Suppressor macrophage treated with lipopolysaccharide for 4 hours (primary cell): ENCODE measurements at places on chromosomes 1 and 21.
A peak's percentile ranks its signal among the peaks of the same experiment; 100 is the strongest.

GRCh38 chr1:181364801-181365200, 118.5 kb upstream of the CACNA1E start:
- DNase-seq = no peak

DNA sequence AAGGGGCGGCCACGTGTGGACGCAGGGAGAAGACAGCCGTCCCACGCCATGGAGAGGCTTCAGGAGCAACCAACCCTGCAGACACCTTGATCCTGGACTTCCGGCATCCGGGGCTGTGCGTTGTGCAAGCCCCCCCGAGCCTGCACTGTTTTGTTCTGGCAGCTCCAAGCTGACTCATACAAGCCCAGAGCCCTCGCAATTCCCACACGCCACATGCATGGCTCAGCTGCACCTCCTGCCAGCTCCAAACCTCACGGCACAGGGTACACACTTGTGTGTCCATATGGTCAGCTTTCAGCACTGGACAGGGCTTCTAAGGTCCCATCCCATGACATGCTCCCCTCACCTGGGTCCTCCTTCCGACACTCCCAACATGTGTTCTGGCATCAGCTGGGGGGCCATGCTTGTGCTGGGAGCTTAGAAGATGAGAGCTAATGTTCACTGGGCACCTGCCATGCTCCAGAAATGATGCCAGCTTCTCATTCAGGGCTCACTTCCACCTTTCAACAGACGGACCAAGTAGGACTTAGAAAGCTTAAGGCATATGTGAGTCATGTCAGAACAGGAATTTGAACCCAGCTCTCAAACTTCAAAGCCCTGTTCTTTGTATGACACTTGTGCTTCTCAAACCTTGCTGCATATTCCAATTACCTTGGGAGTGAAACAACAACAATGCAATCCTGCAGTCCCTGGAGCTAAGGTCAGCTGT, 137.3 kb downstream of the PGBD5 start:
- no peak for DNase-seq

DNA sequence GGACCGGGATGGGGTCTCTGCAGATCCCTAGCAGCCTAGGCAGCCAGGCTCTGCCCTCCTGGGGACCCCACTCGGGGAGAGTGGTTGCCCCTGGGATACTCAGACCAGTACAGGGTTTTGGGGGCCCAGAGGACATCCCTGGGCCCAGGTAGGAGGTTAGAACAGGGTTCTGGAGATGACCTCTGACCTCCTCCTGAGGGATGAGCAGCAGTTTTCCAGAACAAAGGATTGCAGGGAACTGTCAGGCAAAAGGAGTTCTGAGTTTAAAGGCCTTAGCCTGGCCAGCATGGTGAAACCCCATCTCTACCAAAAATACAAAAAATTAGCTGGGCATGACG, 20.4 kb upstream of the VPS13D start:
- peak; percentile 12 for DNase-seq

DNA sequence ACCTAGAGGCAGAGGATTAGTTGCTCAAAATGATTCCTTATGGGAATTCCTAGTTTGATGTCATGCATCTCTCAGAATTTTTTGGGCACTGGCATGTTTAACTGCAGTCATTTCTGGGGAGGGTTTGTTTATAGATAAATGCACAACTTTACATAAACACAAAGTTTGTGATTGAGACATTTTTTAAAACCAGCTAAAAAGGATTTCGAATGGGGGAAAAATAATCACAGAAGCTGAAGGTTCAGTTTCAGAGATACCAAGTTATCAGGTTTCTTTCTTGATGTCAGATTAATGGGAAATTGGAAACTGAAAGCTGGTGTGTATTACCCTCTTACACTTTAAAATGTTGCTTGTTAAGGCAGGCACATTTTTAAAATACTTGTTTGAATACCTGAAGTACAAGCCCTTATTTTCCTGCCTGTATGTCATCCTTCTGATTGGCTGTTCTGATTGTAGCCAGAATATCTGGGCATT, 72.1 kb downstream of the DISP1 start:
- DNase-seq = no peak

DNA sequence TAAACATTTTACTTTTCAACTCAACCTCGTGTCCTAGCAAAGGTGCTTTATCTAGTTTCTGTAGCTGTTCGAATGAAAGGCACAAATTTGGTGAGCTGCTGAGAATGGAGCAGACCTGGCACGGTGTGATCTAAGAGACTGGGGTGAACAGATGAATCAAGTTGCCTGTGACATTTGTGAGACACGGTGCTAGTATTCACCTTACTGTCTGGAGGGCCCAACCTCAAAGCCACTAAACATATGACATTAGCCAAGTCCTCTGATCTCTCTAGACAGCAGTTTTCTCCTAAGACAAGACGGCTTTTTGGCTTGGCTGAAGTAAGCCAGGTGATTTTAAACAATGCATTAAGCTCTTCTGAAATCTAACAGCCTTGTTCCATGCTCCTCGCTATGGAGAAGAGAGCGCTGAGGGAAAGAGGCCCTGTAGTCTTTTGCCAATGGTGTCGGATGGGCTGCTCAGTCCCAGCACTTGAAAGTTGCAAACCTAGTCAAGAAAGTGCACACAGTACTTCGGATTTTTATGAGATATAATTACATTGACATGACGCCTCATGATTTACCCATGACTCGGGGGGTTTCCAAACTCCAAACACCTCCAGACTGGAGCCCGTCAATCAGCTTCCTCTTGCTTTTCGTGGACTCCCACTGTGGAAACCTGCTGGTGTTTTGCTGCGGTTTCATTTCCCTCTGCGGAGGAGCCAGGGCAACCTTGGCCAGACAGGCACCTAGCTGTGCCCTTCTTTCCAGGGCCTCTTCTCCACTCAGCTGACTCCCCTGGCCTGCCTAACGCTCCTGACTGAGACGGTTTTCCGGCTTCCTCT, 794 bp upstream of the TOR3A start:
- peak; percentile 78 for DNase-seq

- DNase-seq = no peak
Measured at GRCh38 chr1:200917291-200917817, 22.7 kb downstream of the INAVA start.

DNA sequence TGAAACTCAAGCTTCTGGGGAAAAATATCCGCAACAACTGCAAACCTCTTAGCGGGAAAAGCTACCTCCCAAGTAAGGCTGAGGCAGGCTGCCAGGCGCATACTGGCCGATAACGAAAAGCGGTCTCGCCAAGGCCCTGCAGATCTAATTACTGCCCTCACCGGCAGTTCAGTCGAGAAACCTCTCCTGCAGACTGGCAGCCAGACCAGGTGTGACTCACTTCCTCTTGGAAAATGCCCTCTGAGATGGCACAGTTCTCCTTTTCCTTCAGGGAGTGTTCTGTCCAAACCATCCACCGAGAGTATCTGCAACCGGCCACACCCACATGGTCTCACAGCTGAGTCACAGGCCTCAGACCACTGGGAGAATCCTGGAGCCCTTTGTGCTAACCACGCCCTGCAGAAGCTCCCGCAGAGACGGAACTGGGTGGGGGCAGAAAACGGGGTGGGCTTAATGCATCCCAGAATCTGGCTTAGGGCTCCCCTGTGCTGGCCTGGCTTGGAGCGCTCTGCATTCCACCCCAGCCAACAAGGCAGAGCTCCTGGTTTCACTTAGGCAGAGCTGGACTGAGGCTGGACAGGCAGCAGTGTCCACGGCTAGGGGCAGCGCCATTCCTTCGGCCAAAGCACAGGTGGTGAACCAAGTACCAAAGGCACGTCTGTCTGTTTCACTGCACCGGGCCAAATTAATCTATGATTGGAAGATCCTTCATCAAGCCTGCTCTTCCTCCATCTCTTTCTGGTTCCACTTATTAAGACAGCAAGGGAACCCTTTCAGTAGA, 1.2 kb downstream of the S100A10 start:
- peak; percentile 95 for DNase-seq

DNA sequence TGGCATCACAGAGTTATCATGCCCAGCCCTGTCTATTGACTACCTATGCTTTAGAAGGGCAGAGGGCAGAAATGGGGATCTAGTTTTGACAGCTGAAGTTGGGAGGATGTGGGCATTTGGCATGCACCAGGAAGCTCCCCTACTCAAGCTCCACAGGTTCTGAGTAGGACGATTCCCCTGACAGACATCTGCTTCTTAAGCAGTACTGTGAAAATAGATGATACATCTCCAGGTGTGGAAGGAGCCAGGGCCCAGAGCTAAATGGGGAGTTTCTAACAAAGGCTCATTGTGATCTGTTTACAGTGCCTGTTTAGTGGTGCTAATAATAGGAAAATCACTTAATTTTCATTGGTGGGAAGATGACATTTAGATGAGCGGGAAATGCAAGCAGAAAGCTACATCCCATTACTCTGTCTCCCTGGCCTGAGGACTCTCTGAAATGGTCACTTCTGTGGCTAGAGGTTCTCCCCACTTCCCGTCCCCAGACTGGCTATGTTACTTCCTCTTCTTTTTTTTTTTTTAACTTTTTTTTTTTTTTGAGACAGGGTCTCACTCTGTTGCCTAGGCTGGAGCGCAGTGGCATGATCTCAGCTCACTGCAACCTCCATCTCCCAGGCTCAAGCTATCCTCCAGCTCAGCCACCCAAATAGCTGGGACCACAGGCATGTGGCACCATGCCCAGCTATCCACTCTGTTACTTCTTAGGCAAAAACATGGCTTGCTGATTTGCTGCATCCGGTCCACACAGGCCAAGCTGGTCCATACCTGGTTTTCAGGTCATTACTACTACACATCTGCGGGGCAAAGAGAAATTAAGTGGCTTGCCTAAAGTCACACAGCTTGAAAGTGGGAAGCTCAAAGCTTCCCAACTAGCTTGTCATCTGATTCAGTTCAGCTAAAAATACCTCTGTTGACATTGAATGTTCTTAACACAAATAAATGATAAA, 23.2 kb upstream of the CNIH3 start:
- peak; percentile 71 for DNase-seq

GRCh38 chr1:179251675-179252074, 22.2 kb upstream of the ABL2 start:
- no peak for DNase-seq

DNA sequence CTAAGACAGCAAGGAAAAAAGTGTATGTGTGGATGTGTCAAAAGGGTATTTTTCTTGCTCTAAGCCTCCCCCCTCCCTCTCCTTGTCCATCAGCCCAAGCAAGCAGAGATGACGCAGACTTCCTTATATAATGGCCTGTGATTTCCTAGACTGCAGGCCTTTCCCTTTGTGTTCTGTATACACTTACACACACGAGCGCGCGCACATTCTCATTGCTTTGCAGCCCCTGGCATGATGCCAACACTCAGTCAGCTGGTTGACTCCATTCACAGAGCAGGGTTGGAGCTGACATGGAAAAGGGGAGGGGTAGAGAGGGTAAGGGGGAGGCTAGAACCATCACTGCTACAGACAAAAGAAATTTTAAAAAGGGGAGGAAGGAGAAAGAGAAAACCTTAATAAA, 41.8 kb downstream of the GATAD2B start:
- DNase-seq = peak; percentile 89

DNA sequence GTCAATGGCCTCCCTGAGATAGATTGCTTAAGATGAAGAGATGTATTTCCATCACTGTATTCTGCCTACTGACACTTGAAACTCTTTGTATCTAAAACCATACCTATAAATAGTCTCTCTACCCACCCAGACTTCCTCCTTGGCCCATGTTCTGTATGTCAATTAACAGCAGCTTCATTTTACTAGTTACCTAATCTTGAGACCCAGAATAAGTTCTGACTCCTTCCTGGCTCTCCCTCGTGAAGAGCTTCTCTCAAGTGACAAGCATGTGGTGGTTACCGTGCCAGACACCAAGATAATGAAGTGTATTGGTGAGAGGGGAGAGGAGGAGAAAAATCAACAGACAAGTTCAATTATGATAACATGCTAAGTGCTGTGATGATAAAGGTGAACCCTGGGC, 128.8 kb upstream of the RAVER2 start:
- DNase-seq = peak; percentile 6

DNA sequence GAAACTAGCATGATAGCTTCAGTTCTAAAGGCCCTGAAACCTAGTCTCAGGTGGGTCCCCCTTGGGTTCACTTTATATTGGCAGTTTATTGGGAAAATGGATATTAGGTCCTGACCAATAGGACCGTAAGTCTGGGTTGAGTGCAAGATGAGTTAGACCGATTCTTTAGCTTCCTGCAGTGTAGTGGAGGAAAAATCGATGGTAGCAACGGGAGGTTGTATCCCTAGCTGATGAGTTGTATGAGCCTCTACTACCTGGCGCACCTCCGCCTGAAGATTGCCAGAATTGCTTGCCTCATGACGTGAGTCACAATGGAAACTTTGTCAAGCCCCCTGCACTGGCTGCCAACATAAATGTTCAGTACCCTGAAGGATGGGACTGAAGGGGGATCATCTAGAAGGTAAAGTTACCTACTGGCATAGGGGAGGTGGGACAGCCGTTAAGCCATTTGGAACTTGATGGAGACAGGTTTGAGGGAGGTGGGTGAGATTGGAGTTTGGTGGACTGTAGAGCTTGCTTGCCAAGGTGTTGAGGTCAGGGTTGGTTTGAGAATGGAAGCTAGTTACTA, 3.9 kb downstream of the RCC1 start:
- DNase-seq = no peak

DNA sequence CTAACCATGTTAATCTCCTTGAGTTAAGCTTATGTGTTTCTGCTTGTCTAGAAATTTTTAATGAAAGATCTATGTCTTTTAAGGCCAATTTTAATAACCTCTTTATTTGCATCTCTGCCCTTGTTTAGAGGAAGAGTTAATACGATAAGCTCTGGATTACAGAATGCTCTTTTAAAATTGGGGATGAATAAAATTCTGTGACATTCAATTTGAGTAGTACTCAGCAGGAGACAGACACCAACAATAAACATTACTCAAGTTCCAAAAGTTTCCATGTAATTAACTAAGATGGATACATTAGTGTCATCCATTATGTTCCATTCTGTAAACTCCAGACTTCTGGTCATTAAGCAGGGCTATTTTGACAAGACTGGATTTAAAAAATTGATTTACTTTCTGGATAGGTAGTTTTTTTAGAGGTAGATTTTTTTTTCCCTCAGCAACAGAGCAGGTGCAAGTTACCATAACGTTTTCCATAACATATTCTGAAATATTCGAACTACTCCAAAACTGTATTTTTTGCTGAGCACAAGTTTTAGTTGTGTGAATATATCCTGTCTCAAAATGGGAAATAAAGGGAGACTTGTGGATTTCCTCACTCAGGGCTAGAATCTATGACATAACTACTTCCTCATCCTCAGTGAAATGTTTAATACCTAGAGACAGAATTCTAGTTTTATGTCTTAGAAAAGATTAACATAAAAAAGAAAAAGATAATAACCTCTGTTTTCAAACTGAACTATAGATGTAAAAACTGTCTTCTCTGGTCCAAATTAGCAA, 221.7 kb downstream of the NEGR1 start:
- DNase-seq = peak; percentile 43

- no peak for DNase-seq
Measured at GRCh38 chr1:104136621-104137020, 386.9 kb downstream of the AMY1C start.

DNA sequence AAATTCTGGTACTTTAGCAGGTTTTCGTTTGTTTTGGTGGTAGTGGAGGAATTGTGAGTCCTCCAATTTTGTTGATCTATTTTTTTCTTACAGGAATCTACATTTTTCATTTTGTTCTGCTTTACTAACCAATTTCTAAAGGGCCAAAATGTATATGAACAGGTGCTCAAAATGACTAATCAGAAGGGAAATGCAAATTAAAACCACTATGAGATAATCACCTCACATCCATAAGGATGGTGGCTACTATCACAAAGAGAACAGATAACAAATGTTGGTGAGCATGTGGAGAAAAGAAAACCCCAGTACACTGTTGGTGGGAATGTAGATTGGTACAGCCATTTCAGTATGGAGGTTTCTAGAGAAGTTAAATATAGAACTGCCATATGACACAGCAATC, 134.2 kb downstream of the LMO4 start:
- no peak for DNase-seq
